IMR-90 (cell line): ENCODE measurements at places on chromosomes 3 and 15. TPM values are rescaled to one million over a fixed set of nuclear protein-coding genes. Genes with fewer than 3 reads are reported as not detected.

DNA sequence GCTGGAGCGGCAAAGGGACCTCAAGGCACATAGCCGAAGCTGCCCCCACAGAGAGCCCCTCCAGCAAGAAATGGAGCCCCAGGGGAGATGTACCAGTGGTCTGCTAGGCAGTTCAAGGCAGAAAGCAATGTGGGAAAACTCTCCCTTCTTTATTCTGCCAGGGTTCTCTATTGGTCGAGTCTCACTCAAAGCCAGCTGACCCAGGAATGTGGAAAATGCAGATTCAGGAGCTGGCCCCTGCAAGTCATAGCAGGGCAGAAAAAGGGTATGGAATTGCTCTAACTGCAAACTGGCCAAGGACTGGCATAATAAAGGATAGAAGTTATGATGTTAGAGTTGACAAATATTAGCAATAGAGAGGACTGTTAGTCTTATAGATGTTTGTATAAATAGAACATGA, 4.0 kb upstream of the TOPAZ1 start:
- no peaks in the 10 kb centered on the region for H3K36me3 ChIP-seq
- DNase-seq, result no peak
- no peak overlapping the region for H3K4me3 ChIP-seq
- H3K27ac ChIP-seq, result no peak overlapping the region
- H3K4me1 ChIP-seq, result no peaks in the 10 kb centered on the region

Gene CCDC39
- not detected in 2 replicates for total RNA-seq

Gene SEMA3G
- not detected in 2 replicates for total RNA-seq

Gene MAGEL2
- total RNA-seq, result under 0.01 and 0.18 TPM in 2 replicates

DNA sequence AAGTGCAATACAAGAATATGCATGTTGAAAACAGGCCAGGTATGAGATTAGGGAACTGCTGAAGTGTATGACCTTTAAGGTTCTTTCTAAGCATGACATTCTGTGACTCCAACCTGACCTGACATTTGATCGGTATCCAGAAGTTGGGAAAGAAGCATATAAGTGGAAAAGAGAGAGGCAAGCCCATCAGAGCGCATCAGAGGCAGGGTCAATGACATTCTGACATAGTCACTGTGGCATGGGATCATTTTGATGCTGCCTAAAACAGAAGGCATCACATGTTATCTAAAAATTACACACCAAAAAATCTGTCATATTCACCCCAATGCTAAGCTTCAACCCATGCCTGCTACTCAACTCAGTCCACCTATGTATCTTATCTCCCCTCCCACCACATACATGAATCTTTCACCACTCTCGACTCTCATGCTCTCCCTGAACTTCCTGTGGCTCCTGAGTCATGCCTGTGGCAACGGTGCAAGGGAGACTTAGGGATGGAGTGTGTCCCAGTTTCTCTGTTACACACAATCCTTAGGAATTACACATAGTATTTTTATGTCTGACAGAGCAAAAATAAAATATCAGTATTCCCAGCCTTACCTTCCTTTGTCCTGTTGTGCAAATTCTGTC, 20.5 kb upstream of the LRRN1 start:
- no peak overlapping the region for H3K27ac ChIP-seq
- no peaks in the 10 kb centered on the region for H3K36me3 ChIP-seq
- H3K4me3 ChIP-seq, result no peak overlapping the region
- no peak for DNase-seq
- no peaks in the 10 kb centered on the region for H3K27me3 ChIP-seq
- no peaks in the 10 kb centered on the region for H3K4me1 ChIP-seq

- H3K27me3 ChIP-seq, result no peaks in the 10 kb centered on the region
- H3K4me3 ChIP-seq, result no peak overlapping the region
- H3K27ac ChIP-seq, result no peak overlapping the region
- DNase-seq, result no peak
- peaks cover 32% of the 10 kb centered on the region for H3K36me3 ChIP-seq
Observed at GRCh38 chr3:51700403-51700802, 6.5 kb upstream of the GRM2 start.

DNA sequence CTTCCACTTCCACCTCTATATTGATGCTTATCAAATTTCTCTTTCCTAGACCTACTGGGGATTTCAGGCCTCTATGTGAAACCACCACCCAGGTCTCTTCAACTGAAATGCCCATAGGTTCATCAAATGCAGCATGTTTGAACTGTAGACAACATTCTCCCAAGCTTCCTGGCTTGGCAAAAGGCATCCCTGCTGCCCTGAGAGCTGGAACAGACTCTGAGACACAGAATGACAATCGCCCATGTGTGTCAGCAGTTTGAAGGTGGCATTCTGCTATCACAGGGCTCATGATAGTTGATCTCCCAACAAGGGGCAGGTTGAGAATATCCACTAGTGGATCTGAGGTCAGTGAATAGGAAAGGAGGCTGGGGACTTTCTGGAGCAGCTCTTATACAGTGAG, 200.7 kb downstream of the RPLP1 start:
- H3K27me3 ChIP-seq, result peaks cover 60% of the 10 kb centered on the region
- no peaks in the 10 kb centered on the region for H3K4me1 ChIP-seq
- H3K36me3 ChIP-seq, result no peaks in the 10 kb centered on the region
- DNase-seq, result no peak
- H3K4me3 ChIP-seq, result no peak overlapping the region

DNA sequence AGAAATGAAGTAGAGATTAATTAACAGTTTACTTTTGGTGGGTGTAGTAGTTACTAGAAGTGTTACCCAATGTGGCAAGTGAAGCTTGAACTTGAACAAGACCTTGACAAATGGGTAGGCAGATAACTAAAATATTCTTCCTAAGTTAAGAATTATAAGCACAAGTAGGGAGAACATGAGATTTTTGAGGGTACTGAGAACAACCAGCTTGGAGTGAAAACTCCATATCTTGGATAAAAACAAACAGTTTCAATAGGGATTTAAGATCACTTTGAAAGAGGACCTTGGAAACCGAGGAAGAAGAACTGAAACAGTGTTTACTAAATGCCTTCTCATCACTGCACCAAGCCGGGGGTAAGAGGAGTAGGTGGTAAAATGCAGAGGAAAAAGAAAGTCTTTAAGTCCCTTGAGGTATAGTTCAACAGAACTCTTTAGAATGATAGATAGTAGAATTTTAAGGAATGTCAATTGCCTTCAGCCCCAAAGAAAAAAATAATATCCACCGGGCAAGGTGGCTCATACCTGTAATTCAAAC, 496.7 kb downstream of the NAALADL2 start:
- no peak overlapping the region for H3K27ac ChIP-seq
- H3K27me3 ChIP-seq, result no peaks in the 10 kb centered on the region
- no peaks in the 10 kb centered on the region; the same call in none of the 2 replicates for H3K4me1 ChIP-seq

GRCh38 chr15:38242055-38242454, 10.6 kb upstream of the SPRED1 start:
- no peak for DNase-seq
- H3K4me3 ChIP-seq, result no peak overlapping the region

Gene U2SURP
- 29.4 and 58.3 TPM in 2 replicates for total RNA-seq

DNA sequence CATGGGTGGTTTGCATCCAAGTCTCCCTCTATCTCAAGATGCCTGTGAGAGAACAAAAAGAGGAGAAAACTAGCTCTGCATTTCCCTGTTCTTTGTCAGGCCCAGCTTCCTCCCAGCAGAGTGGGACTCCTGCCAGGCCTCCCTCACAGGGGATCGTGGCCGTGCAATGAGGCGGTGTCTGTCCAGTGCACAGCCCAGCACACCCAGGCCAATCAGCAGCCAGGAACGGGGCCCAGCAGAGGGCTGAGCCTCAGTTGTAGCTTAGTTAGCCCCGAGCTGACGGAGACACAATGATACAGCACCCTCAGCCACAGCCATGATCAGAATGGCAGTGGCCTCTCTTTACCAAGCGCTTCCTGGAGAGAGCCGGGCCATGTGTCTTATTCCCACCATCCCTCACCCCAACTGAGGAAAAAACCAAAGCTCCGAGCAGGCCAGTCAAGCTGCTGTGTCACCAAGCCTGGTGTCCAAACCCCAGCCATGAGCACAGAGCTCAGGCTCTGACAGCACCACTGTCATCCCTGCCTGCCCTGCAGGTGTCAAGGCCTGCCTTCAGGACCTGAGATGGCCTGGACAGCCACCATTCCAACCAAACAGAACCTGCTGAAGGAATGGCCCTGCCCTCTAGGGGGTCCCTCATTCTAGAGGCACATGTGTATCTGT, 71.1 kb downstream of the DNAJB8 start:
- DNase-seq, result peak; percentile 43
- no peak overlapping the region for H3K4me3 ChIP-seq
- no peaks in the 10 kb centered on the region for H3K36me3 ChIP-seq
- H3K27me3 ChIP-seq, result no peaks in the 10 kb centered on the region
- no peak overlapping the region for H3K27ac ChIP-seq
- H3K4me1 ChIP-seq, result peaks cover 5% of the 10 kb centered on the region; the same call in 1 of the 2 replicates

DNA sequence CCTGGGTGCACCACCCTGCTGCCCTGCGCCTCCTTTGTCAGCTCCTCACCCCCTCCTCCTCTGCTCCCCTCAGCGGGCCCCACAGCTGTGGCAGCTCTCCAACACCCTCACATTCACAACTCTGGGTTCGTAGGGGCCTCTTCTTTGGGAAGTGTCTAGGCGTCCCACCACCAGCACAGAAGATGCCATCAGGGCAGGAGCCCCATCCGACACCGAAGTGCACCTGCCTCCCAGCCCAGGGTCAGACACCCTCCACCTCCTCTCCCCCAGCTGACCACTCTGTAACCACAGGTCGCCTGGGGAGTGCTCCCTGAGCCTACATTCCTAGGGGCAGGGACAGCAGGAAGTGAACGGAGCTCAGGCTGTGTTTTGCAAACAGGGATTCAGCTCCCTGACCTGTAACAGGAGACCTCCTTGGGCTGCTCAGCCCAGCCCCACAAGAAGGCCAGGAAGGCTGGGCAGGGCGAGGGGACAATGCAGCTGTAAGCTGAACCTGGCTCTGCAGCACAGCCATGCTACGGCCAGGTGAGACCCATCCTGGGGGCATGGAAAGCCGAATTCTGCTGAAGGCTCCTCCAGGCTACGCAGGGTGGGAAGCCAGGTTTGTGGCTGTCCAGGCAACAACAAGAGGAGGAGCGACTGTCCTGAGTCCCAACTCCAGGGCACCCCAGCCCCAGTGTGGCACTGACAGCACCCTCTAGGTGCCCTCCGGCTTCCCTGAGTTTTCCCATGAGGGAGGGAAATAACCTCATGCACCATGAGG, 269.0 kb downstream of the GOLGA6L6 start:
- H3K27ac ChIP-seq, result no peak overlapping the region
- H3K4me3 ChIP-seq, result no peak overlapping the region
- no peaks in the 10 kb centered on the region for H3K4me1 ChIP-seq
- no peak for DNase-seq

Gene EIF5A2
- 7.7 and 15.0 TPM in 2 replicates for total RNA-seq

DNA sequence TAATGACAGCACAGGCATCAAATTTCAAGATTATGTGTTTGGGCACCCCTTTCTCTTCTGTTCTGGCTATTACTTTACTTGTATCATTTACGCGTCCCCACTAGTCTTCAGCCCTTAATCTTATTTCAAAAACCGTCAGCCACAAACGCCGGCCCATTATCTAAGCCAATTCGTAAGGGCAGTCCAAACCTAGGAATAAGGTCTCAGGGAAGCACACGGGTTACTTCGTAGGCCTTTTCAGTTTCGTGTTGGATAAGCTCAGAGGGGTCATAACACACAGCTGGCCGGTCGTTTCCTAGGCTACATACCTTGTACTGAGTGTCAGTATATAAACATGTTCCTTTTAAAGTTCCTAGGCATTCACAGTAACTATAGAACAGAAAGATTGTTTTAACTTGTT, 5.1 kb upstream of the DNAAF4 start:
- DNase-seq, result no peak
- no peaks in the 10 kb centered on the region for H3K4me1 ChIP-seq
- no peaks in the 10 kb centered on the region for H3K36me3 ChIP-seq
- H3K27me3 ChIP-seq, result no peaks in the 10 kb centered on the region
- H3K27ac ChIP-seq, result no peak overlapping the region

DNA sequence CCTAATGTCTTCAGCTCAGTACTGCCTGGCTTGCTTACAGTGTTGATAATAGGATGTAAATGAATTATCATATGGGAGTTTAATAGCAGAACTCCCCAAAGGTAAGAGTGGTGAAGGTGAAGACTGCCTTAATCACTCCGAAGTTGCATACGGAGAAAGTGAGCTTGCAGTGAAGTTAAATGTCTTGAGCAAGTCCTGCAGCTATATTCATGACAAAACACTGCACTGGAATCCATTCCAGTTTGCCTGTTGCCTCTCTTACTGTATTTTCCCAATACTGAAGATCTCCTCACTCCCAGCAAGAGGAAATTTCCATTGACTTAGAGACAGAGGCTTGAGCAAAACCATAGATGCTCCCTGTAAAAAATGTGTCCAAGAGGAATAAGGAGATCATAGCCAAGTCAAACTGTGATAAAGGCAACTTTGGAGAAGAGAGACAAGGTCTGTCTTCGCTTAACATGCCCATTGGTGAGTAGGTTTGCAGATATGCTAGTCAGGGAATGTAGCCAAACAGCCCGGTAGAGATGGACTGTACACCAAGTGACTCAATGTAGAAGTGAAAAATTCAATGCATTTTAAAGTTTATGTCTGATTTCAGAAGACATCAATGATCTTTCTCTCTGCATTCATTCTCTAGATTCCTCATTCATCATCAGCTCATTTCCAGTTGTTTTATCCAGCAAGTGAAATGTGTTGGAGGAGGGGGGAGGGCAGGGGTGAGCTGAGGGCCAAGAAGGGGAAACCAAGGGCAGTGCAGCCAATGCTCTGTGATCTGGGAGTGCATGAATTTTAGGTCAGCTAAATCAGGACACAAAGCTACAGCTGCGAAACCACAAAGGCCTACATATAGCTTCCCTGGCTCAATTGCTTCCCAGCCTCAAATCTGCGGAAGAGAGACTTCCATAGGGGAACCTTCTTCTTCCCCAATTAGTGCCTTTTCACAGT, 667.1 kb upstream of the NR2F2 start:
- peak; percentile 85 for DNase-seq
- H3K4me3 ChIP-seq, result no peak overlapping the region
- H3K4me1 ChIP-seq, result peaks cover 12% of the 10 kb centered on the region
- H3K27me3 ChIP-seq, result no peaks in the 10 kb centered on the region

DNA sequence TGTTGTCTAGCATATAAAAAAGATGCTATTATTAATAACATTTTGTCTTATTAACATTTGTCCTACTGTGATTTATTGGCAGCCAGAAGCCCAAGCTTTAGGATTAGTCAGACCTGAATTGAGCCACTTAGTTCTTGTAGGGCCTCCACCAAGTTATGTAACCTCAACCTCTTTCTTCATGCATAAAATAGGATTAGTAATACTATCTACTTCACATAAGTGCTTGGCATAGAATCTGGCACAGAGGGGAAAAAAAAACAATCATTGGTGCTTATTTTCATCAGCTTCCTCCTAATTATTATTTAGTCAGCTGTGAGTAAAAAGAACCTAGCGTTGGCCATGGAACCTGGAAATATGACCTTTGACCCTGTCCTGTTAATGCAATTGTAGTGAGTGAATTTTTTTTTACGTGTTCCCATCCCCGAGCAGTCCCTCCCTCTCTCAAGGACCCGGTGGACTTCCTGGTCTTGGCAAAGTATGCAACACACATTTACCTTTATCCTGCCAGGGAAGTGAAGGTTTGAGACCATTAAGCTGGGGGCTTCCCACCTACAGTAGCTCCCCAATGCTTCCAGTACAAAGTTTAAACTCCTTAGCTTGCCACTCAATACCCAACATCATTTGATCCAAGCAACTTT, 136.8 kb downstream of the FHIT start:
- H3K4me1 ChIP-seq, result no peaks in the 10 kb centered on the region
- no peaks in the 10 kb centered on the region for H3K36me3 ChIP-seq
